ENCODE measurements at places on chromosomes 4 and X.

DNA sequence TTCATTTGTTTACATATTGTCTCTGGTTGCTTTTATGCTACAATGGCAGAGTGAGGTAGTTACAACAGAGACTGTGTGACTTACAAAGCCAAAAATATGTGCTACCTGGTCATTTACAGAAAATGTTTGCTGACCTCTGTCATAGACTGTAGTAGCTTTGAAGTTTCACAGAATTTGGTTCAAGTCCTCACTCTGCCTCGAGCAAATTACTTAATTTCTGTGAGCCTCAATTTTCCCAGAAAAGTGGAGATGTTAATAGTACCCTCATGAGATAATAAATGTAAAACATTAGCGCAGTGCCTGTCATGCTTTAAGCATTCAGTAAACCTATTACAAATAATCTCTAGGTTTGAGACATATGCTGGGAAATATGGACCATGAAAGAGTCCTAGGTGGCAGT is 18.4 kb upstream of the NRK start:
- no peak for DNase-seq

DNA sequence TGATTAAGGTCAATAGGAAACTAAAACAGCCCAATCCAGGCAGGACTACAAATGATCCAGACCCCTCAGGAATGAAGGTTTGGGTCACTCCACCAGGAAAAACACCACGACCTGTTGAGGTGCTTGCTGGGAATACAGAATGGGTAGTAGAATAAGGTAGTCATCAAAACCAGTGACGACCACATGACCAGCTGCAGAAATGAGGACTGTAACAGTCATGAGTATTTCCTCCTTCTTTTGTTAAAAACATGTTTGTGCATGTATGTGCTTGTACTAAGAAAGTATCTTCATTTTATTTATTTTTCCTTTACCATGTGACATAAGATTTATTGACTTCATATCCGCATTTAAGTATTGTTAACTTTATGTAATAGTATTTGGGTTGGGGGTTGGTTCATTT is 603.5 kb upstream of the NR3C2 start:
- no peak for DNase-seq

DNA sequence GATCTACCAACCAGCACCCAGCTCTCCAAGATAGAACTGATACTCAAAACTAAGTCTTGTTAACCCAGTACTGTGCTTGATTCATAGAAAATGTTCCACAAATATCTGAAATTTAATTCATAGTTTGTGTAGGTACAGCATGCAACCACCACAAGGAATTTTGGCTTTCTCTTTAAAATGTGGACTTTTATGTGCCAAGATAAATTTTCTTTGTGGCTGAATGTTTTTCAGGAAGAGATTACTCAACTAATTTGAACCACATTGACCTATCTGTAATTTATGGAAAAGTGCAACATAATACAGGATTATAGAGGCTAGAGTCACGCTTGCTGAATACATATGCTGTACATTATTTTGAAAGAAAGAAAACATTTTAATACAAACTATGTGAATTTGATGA is 730.8 kb downstream of the IL1RAPL1 start:
- no peak for DNase-seq

DNA sequence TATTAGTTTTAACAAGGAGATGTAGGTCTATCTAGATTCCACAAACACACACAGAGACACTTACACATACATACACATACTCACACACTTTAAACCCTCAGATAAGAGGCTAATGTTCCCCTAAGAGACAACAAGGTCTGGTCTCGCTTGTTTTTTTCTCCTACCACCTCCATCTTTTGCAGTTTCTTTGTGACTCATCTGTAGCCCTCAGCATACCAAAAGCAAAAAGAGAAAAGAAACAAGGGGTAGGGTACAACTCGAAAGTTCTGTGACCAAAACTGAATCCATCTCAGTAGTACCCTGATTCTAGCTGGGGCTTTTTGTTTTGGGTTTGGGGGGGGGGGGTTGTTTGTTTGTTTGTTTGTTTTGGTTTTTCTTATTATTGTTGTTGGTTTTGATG is 12.2 kb upstream of the EXOSC9 start:
- DNase-seq: no peak

DNA sequence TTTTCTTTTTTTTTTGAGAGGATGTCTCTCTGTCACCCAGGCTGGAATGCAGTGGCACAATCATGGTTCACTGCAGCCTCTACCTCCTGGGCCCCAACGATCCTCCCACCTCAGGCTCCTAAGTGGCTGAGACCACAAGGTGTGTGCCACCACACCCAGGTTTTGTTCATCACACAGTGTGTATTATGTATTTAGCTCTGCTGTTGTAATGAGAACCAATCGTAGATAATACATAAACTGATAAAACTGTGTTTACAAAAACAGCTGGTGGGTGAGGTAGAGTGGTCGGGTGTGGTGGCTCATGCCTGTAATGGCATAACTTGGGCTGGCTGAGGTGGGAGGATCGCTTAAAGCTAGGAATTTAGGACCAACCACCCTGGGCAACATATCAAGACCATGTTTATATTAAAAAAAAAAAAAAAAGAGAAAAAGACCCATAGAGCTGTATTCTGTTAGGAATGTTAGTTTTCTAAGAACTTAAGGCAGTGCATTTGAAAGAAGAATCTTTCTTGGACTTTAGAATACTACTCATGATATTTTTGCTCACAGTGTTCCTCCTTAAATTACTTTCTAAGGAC is 34.9 kb downstream of the POLR2B start:
- DNase-seq: no peak

DNA sequence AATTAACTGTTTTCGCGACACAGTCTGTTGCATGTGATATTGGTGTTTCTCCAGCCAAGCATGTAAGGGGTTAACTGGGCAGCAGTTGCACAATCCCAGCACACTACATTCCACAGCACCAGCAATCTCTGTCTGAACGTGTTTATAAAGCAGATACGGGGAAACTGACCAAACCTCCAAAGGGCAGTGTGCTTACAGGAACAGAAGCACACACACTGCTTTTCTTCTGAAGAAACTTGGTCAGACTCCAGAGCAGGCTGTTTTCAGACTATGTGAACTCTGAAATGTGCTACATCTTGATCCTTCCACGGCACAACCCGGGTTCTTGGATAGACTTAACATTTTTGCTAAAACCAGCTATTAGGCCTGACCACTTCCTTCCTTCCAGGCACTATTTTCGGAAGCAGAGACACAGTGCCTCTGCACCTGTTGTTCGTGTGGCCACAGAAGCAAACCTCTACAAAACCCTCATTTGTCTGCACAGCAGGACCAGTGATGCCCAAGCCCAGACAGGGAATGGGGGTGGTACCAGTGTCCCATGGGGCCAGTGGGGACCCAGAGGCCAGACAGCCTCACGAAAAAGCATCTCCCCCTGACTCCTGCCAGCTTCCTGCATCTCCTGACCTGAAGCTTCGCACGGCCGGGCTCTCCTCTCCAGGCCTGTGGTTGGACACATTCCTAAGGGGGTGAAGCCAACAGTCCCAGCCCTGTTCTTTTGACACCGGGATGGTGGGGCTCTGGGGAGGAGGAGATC is 90.1 kb downstream of the IRF2 start:
- DNase-seq: no peak

DNA sequence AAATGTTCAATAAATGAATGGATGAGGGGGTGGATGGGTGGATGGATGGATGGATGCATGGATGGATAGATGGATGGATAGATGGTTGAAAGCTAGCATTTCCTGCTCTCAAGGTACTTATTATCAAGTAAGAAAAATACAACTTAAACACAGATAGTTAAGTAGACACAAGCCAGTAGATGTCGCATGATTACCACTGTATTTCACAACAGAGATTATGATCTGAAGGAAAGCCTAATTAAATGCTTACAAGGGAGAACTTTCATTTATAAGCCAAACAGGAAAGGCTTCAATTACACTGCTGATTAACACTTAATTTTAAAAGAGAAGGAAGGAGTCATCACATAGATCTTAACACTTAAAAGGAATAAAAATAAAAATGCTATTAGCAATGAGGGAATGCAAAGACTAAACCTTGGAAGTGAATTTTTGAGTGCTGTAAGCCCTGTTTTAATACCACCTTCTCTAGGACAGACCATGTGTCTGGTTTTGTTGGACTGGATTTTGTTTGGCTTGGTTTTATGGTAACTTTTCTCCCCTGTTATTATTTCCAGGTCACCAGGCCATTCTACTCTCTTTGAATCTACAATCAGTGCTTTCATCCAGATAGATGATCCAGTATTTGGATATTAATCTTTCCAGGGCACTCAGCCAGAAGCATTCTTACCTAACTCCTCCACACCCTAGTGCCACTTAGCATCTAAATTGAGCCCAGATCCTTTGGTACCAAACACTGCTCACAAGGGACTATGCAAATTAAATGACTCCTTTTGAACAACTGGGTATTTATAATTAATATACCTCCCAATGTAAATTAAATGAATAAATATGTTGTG is 75.5 kb upstream of the SLC39A8 start:
- no peak for DNase-seq

GRCh38 chr4:101851672-101852071 is 61.1 kb downstream of the BANK1 start:
- DNase-seq: no peak

- no peak for DNase-seq
Observed at GRCh38 chr4:185654965-185655554, 119.8 kb upstream of the PDLIM3 start.

DNA sequence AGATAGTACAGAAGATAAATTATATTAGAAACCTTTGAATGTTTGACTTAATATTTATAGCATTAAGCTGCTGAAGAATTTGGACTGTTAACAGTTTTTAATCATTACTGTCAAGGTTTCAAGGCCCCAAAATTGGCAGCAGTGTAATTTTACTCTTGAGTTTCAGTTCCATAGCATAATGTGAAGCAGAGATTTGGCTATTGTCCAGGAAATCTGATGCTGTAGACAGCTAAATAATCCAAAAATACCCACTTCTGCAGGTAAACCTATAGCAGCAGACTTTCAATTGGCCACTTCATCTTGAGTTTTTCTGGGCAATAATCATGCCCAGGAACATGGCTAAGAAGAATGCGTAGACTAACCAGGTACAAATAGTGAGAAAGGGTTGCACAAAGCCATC is 85.0 kb downstream of the RCHY1 start:
- DNase-seq: peak; percentile 29

DNA sequence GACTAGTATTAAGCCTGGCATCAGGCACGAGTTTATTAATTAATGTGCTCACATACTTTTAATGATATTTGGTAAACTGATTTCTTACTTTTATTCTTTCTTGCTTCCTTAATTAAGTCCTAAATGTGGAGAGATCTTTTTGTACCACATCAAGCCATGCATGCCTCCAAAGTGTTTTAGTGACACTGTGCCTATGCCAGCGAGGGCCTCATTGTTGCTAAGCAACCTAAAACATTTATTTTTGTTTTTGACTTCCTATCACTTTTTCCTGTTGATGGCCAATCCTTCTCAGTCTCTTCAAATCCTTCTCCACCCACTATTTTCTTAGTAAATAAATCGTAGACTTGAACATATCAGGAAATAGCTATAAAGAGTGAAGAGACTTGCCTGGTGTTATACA is 5.5 kb upstream of the NSUN7 start:
- no peak for DNase-seq

GRCh38 chr4:7897811-7898210 is 41.9 kb downstream of the AFAP1 start:
- no peak for DNase-seq

- no peak for DNase-seq
Observed at GRCh38 chrX:79139446-79139845, 5.0 kb upstream of the GPR174 start.

DNA sequence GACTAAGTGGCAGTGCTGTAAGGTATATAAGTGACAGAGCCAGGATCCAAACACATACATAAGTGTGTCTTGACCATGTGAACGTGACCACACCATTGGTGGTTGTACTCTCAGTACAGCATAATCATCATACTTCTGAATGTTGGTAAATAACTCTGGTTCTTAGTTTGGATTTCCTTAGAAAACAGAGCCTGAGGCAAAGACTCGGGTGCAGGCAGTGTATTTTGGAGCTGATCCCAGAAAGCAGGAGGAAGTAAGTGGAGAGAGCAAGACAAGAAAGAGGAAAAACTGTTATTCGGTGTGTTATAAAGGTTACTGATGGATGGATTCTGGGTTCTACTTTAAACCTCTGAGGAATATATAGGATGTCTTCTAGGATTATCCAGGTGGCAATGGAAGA is 127.9 kb downstream of the SLC39A8 start:
- peak; percentile 3 for DNase-seq

GRCh38 chr4:177283167-177283566 is 26.5 kb upstream of the NEIL3 start:
- no peak for DNase-seq

DNA sequence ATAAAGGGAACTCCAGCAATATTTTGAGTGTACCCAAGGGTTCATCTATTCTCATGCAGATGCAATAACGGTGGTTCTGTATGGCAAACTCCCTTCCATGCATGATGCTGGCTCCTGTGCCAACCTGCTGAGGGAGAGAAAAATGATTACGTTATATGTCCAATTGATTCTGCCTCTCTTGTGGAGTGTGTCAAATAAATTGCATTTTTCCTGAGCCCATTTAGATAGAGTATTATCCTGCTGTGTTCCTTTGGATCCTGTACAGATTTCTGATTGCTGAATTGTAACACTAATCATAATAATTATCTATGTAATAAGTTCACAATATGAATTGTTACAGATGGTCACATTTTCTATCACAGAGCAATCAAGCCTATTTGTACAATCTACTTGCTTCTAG is 821.7 kb downstream of the C4orf33 start:
- DNase-seq: no peak

DNA sequence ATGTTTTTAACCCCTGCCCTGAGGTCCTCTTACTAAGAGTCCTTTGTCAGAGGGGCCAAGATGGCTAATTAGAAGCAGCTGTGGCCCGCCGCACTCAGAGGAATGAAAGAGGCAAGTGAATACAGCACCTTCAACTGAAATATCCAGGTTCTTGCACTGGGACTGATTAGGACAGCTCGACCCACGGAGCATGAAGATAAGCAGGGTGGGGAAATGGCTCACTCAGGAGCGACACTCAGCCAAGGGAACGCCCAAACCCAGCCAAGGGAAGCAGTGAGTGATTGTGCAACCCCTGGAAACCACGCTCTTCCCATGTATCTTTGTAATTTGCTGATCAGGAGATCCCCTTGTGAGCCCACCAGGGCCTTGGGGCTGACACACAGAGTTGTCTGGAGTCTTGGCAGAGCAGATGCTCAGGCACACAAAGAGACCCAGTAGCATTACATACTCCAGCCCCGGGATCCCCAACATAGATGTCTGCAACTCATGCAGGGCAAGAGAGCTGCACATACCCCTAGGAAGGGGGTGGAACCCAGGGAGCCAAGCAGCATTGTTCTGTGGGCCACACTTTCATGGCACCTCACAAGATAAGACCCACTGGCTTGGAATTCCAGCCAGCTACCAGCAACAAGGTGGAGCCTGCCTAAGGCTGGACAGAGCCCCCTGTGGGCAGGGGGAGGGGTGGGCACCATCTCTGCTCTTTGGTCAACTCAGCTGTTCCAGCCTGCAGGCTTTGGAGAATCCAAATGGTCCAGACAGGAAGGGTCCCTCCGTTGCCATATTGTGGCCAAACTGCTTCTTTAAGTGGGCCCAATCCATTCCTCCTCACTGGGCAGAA is 23.3 kb downstream of the F8A3 start:
- DNase-seq: no peak
